Myocyte (in vitro differentiated cells): ENCODE measurements at places on chromosomes 6 and 20. TPM values are rescaled to one million over a fixed set of nuclear protein-coding genes. Genes with fewer than 3 reads are reported as not detected.

The ZNF322 gene
- total RNA-seq: 24.8 and 25.8 TPM in 2 replicates

The EEF1A2 gene
- 456 and 555 TPM in 2 replicates for total RNA-seq

The PRR18 gene
- 0.21 TPM in 1 of 2 replicates, not detected in the other for total RNA-seq

DNA sequence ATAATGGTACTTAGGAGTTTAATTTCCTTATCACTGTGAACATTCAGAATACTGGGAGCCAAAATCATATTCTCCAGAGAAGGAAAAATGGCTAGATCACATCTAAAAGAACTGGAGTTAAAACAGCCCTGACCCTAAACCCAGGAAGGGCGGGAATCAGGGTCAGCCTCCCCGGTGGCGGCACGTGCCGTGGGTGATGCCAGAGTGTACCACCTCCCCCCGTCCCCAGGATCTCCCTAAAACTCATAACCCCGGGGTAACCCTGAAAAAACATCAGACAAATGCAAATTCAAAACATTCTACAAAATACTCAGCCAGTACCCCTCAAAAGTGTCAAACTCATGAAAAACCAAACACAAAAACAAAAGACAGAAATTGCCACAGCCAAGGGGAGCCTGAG is 148.3 kb downstream of the DLL1 start:
- no peak for DNase-seq

DNA sequence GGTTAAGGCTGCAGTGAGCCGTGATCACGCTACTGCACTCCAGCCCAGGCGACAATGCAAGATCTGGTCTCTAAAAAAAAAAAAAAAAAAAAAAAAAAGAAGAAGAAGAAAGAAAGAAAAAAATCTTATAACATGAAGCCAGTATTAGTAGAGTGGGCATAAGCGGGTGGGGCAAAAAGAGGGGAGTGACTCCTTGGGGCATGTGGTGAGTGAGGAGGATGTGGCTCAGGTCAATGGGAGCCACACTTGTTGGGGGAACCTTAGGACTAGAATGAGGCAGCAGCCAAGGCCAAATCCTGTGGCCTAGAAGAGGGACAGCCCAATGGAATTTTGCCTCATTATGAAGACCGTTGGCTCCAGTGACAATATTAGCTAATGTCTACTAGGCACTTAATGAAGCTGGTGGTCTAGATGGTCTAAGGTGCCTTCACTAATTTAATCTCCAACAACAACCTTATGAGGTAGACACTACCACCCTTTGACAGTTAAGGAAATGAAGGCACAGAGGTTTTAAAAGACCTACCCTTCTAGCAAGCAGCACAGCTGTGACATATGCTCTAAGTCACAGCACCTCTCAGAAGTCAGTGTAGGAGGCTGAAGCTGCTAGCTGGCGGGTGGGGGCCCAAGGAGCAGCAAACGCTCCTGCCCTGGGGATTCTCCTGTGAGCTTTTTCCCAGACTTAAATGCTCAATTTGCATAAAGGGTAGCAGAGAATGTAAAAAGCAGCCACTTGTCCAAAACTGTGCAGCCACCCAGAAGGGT is 23.6 kb upstream of the ARMC12 start:
- no peak for DNase-seq

GRCh38 chr6:170102038-170102437 is 188.8 kb downstream of the DLL1 start:
- no peak for DNase-seq
